Fibroblast of the aortic adventitia (primary cell): ENCODE measurements at places on chromosomes 4 and X. TPM values are rescaled to one million over a fixed set of nuclear protein-coding genes. Genes with fewer than 3 reads are reported as not detected.
A peak's percentile ranks its signal among the peaks of the same experiment; 100 is the strongest.

MAGEC2 gene
- 0.09 TPM in 1 of 2 replicates, not detected in the other for total RNA-seq

DNA sequence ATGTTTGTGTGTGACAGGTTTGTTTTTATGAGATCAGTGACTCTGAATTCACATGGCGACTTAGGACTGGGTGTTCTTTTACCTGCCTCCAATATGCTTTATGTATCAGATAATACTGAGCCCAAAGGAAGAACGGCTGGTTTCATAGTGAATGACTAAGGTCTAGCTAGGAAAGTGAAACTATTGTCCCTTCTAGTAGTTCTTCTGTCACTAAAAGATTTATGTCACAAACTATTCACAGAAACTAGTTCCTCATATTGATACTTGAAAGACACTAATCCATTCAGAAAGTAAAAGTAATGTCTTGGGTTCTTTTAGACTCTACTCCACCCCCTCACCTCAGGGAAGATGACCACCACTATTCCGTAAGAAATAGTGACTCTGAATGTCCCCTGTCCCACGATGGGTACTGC lies 81.7 kb downstream of the EGF start:
- no peak for DNase-seq

DNA sequence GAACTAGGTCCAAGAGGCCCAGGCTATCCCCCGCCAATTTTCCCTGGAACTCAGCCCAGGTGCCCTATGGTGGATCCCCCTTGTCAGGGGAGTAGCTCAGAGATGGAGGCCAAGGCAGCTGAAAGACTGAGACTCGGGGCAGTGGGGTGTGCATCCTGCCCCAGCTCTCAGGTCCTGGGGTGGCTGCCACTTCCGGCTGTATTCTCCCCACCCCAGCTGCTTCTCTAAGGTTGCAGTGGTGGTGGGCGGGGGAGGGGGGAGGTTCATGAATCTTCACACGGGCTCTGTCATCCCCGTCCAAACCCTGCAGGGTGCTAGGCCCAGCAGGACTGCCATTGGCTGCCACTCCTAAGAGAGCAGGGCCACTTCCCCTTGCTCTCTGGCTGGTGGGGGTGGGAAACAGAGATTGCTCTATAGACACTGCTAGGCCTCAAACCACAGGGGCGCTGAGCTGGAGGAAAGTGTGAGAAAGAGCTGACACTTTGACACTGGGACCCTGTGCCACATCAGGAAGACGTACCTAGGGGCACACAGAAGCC lies 1.5 kb downstream of the SASH3 start:
- DNase-seq, result no peak

GRCh38 chrX:17361620-17362019 lies 13.4 kb upstream of the NHS start:
- DNase-seq, result no peak

DNA sequence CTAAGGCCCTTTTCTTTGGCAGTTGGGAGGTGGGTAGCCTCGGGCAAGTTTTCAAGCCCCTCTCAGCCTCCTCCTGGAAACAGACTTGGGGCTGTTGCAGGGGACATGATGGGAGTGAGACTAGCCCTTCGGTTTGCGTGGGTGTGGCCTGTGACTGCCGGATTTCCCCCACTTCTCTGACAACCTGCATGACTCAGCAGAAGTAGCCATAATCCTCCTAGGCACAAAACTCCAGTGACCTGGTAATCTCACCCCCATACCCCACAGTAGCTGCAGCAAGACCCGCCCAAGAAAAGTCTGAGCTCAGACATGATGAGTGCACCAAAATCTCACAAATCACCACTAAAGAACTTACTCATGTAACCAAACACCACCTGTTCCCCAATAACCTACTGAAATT lies 433.7 kb upstream of the AMOT start:
- no peak for DNase-seq

DNA sequence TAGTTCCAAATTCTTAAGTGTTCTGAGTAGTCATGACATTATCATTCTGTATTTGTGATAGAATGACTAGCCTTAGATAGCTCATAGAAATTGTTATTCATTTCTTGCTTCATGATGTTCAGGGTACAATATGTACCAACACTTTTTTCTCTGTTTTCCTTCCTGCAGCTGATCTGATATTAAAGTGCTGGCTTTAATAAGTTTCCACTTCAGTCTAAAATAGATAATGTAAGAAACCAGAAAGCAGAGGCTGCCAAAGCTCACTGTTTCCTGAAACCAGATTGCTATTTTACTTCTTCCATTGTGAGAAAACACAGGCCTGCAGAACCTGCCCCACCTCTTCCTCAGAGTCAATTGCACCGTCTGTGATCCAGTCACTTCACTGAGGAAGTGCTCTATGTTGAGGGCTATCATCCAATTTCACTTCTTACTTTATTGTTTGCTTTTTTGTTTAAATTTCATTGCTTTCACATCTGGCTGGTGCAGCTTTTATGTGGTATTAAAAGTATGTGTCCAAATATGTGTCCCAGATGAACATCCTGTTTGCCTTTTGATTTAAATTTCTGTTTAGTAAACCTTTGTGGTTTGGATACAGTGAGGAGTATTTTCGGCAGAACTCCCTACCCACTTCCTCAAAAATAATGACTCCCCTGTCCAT lies 652.1 kb downstream of the ANKRD50 start:
- DNase-seq, result peak; percentile 85

GRCh38 chr4:121428721-121429120 lies 47.9 kb upstream of the QRFPR start:
- peak; percentile 33 for DNase-seq

GRCh38 chr4:99790796-99791617 lies 25.6 kb upstream of the DAPP1 start:
- DNase-seq, result peak; percentile 13

- DNase-seq, result no peak
Observed at GRCh38 chr4:145178740-145179280, 1.6 kb downstream of the OTUD4 start.

DNA sequence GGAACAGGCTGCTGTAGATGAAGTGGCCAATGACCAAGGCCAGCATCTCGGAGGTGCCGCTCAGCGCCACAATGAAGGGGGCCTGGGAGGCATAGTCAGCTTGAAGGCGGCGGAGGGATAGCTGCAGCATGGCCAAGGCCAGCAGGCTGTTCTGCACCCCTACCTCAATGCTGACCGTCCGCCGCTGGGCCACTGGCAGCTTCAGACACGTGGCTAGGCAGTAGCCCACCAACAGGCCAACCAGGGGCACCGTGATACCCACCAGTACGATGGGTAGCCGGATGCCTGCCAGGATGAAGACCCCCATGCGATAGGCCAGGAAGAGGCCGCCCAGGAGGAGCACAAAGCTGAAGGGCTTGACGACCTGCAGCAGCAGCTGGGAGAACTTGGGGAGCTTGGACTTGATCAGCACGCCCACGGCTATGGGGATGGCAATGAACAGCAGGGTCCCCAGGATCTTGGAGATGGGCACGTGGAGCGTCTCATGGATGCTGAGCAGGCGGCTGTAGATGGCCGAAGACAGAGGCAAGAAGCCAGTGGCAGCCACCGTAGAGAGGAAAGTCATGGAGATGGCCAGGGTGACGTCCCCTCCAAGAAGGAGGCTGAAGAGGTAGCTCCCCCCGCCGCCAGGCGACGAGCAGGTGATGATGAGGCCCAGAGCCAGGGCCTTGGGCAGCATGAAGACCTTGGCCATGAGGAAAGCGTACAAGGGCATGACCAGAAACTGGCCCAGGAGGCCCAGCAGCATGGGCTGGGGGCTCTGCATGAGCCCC lies 1.3 kb upstream of the UBL4A start:
- no peak for DNase-seq
